ENCODE measurements at places on chromosomes 4 and X.
A peak's percentile ranks its signal among the peaks of the same experiment; 100 is the strongest.

DNA sequence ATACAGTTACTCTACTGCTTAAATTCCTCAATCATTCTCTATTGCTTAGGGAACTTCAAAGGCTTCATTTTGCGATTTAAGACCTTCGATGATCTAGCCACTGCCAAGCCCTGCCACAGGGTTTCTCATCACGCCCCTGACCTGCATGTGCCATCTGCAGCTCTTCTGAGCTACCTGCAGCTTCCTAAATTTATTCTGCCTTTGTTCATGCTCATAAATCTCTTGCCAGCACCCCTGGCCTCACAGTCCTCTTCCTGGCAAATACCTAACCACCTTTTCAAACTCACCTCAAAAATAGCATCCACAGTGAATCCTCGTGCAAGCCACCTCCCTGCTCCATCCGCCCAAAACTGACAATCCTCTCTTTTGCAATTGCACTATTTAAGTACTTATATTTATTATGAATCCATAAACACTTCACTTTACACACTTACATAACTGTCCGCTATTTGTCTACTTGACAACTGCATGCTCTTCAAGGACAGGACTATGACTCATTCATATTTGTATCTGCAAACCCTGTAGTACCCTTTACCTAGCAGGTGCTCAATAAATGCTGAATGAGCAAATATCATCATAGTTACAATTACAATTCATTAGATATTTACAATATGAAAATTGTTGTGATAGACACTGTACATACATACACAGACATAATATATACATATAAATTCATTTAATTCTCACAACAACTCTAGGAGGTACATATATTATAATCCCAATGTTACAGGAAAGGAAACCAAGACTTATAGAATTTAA is 280.0 kb upstream of the RASGEF1B start:
- no peak for DNase-seq

GRCh38 chrX:78315745-78316144 is 11.7 kb downstream of the CYSLTR1 start:
- DNase-seq, result no peak

- peak; percentile 25 for DNase-seq
These were observed 33.9 kb downstream of the CPLX1 start for GRCh38 chr4:791898-792625.

DNA sequence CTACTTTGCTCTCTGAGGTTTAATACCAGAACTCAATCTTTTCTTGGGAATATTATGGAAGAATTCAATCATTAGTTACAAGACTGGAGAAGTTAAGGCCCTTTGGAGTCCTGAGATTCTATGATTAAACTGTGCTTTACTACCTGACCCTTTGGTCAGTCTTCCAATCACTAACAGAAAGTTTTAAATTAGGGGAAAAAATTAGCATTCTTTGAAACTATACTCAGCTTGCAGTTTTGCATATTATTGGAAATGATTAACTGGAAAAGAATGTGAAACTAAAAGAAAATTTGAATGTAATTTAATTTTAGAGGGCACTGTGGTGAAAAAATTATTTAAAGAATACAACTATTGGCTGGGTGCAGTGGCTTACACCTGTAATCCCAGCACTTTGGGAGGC is 18.7 kb upstream of the GPR34 start:
- DNase-seq, result no peak

DNA sequence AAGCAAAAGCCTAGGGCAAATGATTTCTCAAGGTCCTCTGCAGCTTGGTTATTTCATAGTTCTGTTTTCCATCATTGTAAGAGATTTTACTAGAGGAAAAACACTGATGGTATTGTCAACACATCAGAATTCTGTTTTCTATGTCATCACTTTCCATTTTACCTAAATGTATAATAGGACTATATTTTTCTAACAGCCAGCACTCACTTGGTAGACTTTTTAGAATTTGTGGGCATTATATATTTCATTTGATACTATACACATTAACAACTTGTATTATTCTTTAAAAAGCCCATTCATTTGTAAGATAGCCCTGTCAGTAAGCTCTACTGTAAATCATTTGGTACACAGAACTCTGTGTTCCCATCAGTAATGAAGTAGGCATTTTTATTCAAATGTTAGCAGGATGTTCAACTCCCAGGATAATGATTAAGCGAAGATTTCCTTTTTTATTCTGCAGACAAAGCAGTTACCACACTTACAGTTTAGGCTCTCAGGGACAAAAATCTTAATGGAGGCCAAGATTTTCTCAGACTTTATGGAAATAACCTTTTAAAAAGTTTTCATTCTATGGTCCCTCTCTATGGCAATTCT is 143.6 kb upstream of the TEX13C start:
- DNase-seq, result no peak

DNA sequence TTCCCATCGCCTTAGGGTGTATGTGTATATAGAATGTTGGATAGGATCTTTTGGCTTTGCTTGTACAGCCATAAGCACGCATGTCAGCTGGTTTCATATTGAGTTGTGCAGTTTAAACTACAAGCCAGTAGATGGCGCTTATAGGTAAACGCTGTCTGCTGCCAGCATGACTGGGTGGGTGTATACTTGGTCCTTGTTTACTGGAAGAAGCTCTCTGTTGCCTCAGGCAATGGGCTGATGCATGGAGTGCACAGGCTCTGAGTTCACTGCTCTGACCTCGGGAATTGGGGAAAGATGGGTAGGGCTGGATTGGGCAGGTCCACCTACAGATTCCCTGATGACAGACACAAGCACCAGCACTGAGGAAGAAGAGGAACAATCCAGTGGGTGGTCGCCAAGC is 831.5 kb downstream of the STIM2 start:
- peak; percentile 33 for DNase-seq

GRCh38 chr4:89042055-89042454 is 14.9 kb downstream of the FAM13A start:
- DNase-seq, result no peak

DNA sequence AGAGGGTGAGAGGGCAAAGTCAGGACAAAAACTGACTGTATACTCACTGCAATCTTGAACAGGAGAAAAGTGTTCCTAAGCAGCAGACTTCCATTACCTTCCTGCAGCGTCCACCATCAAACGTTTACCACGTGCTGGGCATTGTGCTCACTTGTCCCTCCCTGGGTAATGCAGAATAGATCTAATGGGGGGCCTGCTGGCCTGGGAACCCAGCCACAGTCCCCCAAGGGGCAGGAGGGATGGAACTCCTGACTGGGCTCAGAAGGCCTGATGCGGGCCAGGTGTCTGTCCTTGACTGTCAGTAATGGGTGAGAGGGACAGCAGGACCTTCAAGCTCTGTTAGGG is 37.6 kb upstream of the FAM156A start:
- DNase-seq, result no peak

DNA sequence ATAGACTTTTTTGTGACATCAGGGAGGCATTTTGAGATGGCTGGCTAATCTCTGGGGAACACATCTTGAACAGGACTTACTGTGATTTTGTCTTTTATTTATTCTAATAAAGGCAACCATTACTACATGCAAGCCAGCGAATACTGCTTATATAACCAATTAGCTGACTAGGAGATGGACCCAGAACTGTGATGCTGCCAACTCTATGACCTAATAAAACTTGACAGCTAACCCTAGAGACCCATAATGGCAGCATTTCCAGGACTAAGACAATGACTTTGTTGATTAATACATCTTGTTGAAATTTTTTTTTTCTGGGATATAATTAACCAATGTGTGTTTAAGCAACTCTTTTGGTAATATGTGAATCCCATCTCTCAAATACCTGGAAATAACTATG is 584.6 kb downstream of the PRR32 start:
- DNase-seq, result no peak
